ENCODE measurements at places on chromosomes 5 and 9. TPM values are rescaled to one million over a fixed set of nuclear protein-coding genes. Genes with fewer than 3 reads are reported as not detected.

Gene GRM6
- total RNA-seq: not detected

Gene EGFLAM
- 0.31 TPM for total RNA-seq

Gene UAP1L1
- total RNA-seq: 1.2 TPM

Gene CDC20B
- total RNA-seq: not detected

Gene UGT3A1
- not detected for total RNA-seq

Gene FST
- 230 TPM for total RNA-seq

Gene OLFML2A
- total RNA-seq: 0.11 TPM

Gene ARL14EPL
- total RNA-seq: not detected

Gene CTXN3
- not detected for total RNA-seq

Gene CEL
- 0.08 TPM for total RNA-seq

Gene HSPB3
- not detected for total RNA-seq

Gene COL23A1
- total RNA-seq: 0.16 TPM

Gene SPATA31A3
- not detected for total RNA-seq

Gene PPP3R2
- not detected for total RNA-seq

Gene GLDC
- 0.94 TPM for total RNA-seq

Gene SMC2
- total RNA-seq: 17.0 TPM

Gene FAT2
- total RNA-seq: 78.3 TPM

Gene CTSL
- 124 TPM for total RNA-seq

Gene AGXT2
- total RNA-seq: not detected

Gene FOXD4L6
- total RNA-seq: not detected

Gene TEK
- total RNA-seq: 0.23 TPM

Gene SPAAR
- not detected for total RNA-seq

Gene TTC33
- total RNA-seq: 6.3 TPM

Gene MED10
- total RNA-seq: 36.6 TPM

Gene DPP7
- total RNA-seq: 25.3 TPM

Gene INSL4
- total RNA-seq: not detected

Gene TRIM7
- 56.8 TPM for total RNA-seq

Gene FCN2
- not detected for total RNA-seq

Gene PROB1
- 0.78 TPM for total RNA-seq

Gene OTP
- not detected for total RNA-seq

Gene PITX1
- total RNA-seq: 4.2 TPM

Gene GABRG2
- total RNA-seq: not detected

Gene BTNL3
- not detected for total RNA-seq

Gene PAEP
- not detected for total RNA-seq

Gene PTGER4
- total RNA-seq: 14.1 TPM

All from hair follicular keratinocyte (primary cell).